HT1080 (cell line): ENCODE measurements at places on chromosomes 6 and 20. TPM values are rescaled to one million over a fixed set of nuclear protein-coding genes. Genes with fewer than 3 reads are reported as not detected.

- no peak for DNase-seq
Measured at GRCh38 chr6:24223115-24223919, 97.3 kb downstream of the NRSN1 start.

DNA sequence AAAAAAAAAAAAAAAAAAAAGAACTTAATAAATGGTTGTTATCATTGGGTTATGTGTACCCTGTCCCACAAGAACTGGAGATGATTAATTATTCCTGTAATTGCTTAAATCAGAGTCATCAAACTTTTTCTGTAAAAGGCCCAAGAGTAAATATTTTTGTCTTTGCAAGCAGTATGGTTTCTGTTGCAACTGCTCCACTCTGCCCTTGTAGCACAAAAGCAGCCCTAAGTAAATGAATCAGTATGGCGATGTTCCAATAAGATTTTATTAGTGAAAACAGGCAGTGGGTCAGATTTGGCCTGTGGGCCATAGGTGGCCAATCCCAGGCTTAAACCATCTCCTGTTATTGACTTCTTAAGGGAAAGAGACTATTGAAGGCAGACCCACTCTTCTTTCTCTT is 252.7 kb downstream of the TSHZ2 start:
- DNase-seq, result no peak

- no peak for DNase-seq
Measured at GRCh38 chr20:55173601-55174000, 698.2 kb downstream of the DOK5 start.

The PI3 gene
- not detected in 2 replicates for total RNA-seq

The ADGRF5 gene
- total RNA-seq, result 2.9 and 6.0 TPM in 2 replicates

The ANKRD66 gene
- total RNA-seq, result not detected in 2 replicates
